Left hindlimb (tissue), 1 donor: ENCODE measurements at places on chromosomes 5 and 9.
A peak's percentile ranks its signal among the peaks of the same experiment; 100 is the strongest.

- peak; percentile 44 for DNase-seq
Observed at GRCh38 chr5:103808464-103809106, 246.0 kb upstream of the NUDT12 start.

DNA sequence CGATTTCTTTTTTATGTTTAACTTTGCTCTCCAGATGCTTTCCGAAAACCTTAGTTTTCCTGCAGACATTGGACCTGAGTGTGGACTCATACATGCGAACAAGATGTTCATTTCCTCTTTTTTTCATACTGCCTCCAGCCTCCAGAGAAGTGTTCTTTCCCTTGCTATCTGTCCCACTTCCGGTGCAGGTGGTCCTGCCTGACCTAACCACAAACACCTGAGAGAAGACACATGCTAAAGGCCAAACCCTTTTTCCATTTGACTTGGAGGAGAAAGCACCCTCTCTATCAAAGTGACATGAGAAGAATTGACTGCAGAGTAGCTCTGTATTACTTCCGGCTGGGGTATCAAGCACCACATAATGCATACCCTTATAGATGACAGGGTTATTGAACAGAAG, 334.0 kb downstream of the ARHGEF28 start:
- DNase-seq = no peak

GRCh38 chr5:93054424-93055163, 526.4 kb downstream of the NR2F1-AS1 start:
- DNase-seq = no peak

DNA sequence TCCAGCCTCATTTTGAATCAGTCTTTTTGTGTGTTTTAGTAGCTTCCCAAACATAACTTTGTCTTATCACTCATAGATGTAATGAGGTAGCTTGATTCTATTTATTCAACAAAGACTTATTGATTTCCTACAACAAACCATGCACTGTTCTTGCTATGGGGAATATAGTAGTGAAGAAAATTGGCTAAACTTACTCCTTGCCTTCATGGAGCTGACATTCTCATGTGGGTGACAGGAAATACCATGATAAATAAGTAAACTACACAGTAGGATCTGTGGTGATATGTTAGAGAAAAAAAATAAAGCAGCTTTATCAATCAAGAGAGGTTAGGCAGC, 255.7 kb upstream of the TNC start:
- no peak for DNase-seq

DNA sequence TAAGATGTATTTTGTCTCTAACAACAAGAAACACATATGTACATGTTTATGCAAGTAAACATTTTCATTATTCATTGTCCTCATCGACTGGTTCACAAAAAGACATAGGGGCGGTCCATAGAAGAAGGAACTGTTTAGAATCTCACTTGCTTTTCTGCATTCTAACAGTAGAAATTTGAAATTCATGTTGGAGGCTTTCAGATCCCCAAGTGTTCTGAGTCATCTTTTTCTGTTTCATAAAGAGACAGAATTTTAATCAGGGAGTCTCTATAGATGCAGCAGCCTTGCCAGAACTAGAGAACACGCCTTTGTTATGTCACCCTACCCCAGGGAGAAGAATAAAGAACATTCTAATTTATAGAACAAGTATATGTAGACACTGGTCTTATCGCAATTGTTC, 324.3 kb downstream of the GABRG2 start:
- DNase-seq = no peak

- DNase-seq = peak; percentile 66
Observed at GRCh38 chr9:112819635-112820496, 69.3 kb downstream of the SNX30 start.

GRCh38 chr5:138177941-138178515, 402 bp downstream of the BRD8 start:
- DNase-seq = no peak

GRCh38 chr5:25150819-25151218, 506.0 kb upstream of the CDH10 start:
- no peak for DNase-seq

GRCh38 chr9:27638716-27639115, 65.4 kb upstream of the C9orf72 start:
- DNase-seq = no peak

DNA sequence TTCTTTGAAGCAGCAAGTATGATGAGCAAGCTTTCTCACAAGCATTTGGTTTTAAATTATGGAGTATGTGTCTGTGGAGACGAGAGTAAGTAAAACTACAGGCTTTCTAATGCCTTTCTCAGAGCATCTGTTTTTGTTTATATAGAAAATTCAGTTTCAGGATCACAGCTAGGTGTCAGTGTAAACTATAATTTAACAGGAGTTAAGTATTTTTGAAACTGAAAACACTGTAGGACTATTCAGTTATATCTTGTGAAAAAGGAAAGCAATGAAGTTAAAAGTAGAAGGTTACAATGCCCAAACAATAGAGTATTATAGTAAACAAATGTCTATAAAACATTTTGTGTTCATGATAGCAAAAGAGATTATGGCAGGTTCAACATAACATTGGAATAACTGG, 88.6 kb downstream of the JAK2 start:
- no peak for DNase-seq

GRCh38 chr9:98083061-98083501, 26.5 kb downstream of the NANS start:
- no peak for DNase-seq

DNA sequence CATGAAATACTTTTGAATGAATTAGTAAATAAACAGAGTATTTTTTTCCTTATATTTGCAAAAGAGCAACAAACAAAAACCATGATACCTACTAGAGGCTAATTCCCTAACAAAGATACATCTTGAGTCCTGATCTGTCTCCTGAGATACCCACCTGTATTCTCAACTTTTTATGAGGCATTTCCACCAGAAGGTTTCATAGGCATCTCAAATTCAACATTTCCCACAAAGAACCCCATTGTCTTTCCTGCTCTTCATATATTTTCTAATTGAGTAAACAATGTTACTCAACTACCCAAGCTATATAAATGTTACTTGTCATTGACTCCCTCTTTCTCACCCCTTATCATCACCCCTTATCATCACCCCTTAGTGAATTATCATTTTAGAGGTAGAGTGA, 119.4 kb upstream of the RAI14 start:
- no peak for DNase-seq

DNA sequence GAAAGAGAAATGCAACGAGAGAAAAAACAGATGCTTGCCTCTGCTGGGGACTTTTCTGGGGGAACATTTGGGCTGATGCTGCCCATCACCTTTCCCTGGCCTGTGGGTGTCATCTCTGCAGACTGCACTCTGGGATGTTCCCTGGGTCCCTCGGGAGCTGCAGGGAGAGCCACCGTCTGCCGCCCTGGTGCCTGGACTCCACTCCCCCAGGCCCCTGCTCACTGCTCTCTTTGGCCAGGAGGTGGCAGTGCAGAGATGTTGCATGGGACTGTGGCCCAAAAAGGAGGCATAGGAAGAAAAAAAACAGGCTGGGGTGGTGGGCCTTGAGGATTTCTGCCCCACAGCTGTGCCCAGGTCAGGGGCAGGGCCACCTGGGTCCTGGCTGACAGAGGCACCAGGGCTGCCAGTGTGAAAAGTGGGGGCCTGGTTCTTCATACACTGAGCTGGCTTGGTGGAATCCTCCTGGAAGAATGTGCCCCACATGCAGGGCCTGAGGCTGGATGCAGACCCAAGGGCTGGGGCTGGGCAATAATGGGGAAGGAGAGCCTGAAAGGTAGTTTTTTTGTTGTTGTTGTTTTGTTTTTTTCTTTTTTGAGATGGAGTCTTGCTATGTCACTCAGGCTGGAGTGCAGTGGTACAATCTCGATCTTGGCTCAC, 353.6 kb downstream of the SLIT3 start:
- peak; percentile 45 for DNase-seq

GRCh38 chr5:150254363-150254762, 35.2 kb downstream of the CAMK2A start:
- DNase-seq = no peak

DNA sequence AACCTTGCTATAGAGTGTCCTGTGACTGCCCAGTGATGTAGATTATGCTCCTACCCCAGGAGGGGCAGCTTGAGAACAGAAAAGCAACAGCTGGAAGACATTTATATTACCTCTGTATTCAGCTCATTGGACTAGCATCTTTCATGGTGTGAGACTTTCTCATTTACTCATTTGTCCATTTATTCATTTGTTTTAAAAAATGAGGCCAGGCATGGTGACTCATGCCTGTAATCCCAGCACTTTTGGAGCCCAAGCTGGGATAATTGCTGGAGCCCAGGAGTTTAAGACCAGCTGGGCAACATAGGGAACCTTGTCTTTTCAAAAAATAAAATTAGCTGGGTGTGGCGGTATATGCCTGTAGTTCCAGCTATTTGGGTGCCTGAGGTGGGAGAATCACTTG, 130.0 kb upstream of the LHFPL2 start:
- no peak for DNase-seq

DNA sequence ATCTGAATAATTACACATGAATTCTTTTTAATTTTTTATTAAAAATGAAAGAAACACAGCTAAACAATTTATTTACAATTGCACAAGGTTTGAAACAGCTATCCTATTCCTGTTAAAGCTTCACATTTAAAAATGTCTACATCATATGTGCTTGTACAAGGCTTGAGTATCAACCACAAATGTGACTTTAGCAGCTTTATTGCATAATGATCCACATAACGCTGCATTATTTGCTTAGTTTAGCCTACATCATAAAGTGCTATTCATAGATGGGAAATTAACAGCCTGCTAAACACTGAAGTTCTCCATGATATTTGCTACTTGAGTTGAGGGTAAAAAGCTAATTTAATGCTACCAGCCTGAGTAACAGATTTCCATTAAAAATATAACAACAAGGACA, 45.0 kb downstream of the TRIM36 start:
- no peak for DNase-seq

DNA sequence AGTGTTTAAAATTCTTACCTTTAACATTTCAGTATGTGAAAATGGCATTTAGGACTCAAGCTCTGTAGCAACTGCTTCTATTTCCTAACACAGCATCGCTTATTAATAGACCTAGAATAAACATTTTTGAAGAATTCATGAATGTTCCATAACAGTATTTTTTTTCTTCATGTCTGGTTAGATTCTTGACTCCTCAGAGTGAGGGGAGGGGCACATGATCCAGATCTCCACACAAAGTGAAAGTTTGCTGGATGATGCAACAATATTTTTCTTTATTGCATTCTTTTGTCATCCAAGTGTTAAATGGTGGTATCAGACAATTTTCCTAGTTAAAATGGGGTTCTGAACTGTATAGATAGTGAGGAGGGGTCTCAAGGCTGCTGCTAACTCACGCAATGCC, 130.8 kb upstream of the MAN2A1 start:
- DNase-seq = no peak

GRCh38 chr9:81112627-81113452, 576.5 kb downstream of the TLE1 start:
- DNase-seq = no peak
